ENCODE measurements at places on chromosomes 16 and 17.

DNA sequence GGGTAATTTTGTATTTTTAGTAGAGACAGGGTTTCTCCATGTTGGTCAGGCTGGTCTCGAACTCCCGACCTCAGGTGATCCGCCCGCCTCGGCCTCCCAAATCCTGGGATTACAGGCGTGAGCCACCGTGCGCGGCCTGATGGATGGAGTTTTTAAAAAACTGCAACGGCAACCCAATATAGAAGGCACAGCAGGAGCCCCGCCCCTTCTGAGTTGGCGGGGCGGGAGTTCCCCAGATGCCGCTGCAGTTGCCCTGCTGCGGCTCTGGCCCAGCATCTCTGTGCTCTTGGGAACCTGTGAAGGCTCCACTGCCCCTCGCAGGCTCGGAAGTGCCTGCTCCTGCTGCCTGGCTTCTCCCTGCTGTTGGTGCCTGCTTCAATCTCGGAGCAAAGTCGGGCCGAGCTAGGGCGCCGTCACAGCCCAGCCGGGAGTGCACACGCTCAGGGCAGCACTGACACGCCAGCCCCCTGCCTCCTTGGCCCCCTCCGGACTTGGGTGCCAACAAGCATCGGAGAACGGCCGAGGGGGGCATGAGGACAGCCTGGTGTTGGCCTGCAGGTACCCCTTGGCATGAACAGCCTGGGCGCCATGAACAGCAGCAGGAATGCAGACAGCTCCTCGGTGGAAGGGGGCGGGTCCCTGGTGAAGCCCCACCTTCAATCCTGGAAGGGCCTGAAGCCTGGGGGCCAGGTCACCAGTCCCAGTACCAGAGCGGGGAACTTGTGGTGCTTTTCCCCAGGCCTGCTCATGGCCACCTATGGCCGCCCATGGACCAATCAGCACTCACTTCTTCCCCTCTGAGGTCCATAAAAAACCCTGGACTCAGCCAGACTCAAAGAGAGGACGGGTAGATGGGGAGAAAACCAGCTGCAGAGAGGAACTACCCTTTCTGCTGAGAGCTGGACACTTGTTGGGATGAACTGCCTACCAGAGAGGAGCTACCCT is 2.3 kb upstream of the NT5M start:
- DNase-seq: peak; percentile 50

DNA sequence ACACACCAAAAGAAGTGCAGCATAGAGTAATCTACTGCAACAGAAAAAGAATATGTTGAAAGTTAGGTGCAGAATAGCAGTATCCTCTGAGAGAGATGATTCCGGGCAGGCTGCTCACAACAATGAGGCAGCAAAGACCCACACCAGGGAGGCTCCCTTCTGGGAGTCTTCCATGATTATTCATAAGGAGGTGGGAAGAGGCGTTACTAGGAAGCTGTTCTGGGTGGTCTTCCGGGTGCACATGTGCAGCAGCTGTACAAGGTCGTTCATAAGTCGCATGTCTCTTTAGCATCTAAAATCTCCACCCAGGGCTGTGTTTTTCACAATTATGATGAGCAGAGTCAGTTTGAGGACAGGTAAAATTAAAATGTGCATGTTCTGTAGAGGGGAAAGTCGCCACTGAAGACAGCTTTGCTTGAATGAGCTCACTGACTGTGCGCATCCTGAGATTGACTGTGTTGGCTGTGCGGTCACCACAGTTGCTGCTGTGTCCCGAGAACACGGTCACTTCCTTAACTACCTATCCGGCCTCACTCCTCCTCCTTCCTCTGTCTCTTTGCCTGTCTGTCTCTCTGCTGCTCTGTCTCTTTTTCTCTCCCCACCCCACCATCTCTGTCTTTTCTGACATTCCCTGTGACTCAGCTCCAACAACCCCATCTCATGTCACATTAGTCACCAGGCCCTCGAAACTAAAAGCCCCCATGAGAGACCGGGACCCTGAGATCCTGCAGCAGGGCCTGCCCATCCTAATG is 125.5 kb upstream of the HSBP1 start:
- DNase-seq: no peak

GRCh38 chr17:1724869-1725641 is 551 bp downstream of the WDR81 start:
- no peak for DNase-seq

GRCh38 chr17:63623786-63624530 is 1.7 kb downstream of the MAP3K3 start:
- DNase-seq: no peak
